ENCODE measurements at places on chromosomes 1 and 21.

- DNase-seq, result no peak
Measured at GRCh38 chr1:11610629-11611180, 43.5 kb downstream of the FBXO2 start.

DNA sequence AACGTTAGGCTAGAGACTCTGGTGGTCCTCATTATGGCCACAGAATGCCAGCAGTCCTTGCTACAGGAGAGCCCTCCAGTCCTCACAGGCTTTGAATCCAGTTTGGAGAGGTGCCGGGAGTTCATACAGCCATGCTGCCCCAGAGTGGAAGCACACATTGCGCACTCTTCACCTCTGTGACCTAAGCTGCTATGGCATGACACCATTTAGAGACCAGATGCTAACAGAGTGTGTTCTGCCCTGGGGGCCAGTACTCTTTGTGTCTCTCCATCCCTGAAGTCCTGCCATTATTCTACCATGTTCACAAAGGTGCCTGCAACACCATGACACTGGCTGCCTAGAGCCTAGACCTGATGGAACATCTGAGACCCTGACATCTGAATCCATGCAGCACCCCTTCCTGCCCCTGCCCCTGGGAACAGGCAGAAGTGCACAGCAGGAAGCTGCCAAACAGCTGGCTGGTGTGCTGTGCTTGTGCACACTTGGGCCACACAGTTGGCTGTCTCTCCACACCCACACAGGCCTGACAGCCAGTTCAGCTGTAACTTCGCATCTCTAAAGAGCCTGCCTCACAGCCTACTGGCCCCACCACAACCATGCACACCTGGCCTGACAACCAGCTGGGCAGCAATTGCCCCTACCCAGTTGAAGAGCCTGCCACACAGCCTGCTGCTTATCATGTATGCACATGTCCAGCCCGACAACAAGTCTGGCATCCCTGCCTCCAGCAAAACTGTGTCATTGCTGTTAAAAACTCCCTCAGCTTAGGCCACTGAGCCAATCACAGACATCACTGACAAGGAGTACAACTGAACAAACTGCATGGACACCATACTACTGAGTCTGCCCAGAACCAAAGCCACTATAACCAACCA lies 49.1 kb downstream of the MCOLN2 start:
- DNase-seq, result no peak

DNA sequence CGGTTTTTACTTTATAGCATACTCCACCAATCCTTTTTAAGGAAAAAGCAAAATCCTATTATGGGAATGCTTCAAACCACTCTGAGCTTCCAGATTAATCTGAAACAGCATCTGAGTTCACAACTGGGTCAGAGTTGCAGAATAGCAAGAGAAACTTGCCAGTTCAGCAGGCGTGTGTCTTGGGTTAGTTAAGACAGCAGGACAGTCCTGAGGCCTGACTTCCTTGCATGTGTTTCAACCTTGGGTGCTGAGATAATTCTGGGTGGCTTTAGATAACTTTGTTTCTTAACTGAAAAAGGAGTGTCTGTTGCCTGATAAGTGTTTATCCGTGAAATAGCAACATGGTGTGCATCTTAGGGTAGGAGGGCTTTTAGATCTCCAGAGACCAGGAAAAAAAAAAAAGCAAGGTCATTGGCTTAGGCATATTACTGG lies 169.2 kb downstream of the DHRS3 start:
- no peak for DNase-seq

DNA sequence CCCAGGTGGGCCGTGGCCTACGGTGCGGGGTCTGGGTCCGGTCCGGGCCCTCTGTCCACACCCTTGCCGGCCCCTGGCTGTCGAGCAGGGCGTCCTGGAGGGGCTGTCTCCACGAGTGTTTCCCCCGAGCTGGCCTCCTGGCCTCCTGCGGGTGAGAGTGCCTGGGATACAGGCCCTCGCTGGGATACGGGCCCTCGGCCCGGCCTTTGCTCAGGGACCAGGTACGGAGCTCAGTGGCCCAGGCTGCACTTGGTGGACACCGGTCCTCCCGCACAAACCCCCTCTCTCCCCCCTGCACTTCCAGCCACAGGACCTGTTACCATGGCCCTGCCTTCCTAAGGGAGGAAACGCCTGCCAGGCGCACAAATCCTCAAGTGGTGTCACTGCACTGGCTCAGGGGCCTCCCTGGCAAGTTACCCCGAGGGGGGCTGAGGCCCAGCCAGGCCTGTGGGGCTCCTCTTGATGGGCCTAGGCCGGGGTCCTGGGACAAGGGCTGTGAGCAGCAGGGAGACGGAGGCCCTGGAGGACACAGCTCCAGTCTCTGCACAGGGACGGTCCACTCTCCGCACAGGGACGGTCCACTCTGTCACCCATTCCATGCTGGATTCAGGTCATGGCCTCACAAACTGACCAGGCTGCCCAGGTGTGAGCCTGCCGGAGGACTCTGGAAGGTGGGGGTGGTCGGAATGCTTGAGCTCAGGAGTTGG lies 18.2 kb upstream of the RNF223 start:
- DNase-seq, result no peak

DNA sequence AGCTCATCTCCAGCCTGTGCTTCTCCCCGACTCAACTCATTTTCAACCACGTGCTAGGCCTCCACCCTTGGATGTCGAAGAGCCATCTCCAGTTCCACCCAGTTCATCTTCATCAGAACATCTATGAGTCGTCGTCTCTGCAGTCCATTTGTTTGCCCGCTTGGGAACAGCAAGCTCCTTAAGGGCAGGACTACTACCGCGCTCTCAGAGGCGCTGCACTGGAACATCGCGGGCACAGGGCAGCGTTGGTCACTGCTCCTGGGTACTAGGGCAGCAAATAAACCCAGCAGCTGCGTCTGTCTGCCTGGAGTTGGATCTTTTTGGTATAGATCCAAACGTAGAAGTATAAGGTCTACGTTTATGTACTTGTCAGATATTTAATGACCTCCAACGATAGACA lies 478 bp upstream of the PRDM2 start:
- no peak for DNase-seq

- no peak for DNase-seq
Measured at GRCh38 chr1:149945206-149945605, 8.5 kb upstream of the MTMR11 start.

DNA sequence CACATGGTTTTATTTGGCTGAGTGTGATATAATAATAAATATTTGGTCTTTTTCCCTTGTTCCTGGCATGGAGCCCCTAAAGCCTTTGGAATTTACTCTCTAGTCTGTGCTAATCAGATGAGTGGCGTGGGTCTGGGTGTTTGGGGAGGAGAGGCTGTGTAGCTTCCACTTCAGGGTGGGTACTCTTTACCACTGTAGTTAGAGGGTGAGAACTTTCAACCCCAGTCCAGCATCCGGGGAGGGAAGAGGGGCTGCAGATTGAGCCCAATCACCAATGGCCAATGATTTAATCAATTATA lies 20.0 kb downstream of the USP25 start:
- DNase-seq, result no peak

DNA sequence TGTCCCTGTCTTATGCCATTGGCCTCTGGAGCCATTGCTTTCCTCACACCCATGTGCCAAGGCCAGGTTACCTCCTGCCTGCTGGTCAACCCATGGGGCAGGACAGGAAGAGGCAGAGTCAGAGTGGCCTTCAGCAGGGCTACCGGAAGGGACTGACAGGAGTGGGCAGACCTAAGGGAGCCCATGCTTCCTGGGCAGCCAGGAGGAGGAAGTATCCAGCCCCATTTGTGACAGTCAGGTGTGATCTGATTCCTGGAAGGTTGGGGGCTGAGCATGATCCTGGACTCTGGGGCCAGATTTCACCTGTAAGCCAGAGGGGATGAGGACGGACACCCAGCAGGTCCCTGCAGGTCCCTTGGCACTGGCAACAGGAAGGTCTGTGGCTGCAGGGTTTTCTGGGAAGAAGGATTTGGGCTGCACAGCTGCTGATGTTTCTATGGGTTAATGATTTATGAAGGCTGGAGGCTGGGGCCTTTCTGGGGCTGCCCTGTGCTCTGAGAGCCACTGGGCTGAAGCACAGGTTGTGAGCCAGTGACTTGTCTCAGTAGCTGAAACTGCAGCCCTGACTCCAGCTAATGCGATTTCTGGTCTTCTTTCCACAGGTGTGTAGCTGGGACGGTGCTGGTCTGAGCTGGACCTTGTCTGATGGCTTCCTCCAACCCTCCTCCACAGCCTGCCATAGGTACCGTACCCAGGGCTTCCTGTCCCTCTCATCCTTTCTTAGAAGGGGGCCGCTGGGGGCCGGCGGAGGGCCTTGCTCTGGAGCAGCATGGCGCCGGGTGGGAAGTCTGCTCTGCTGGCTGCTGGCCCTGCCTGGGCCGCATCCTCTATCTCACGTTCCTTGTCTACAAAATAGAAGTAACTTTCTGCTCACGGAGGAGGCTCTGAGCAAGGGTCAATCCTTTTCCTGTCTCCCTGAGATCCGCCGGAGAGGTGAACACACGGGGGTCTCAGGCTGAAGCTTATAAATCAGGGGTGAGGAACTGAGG lies 40.7 kb downstream of the ARHGEF10L start:
- DNase-seq, result no peak

GRCh38 chr1:116256875-116257274 lies 116.2 kb upstream of the ATP1A1 start:
- no peak for DNase-seq

- no peak for DNase-seq
Measured at GRCh38 chr1:48793863-48794262, 17.2 kb upstream of the BEND5 start.

DNA sequence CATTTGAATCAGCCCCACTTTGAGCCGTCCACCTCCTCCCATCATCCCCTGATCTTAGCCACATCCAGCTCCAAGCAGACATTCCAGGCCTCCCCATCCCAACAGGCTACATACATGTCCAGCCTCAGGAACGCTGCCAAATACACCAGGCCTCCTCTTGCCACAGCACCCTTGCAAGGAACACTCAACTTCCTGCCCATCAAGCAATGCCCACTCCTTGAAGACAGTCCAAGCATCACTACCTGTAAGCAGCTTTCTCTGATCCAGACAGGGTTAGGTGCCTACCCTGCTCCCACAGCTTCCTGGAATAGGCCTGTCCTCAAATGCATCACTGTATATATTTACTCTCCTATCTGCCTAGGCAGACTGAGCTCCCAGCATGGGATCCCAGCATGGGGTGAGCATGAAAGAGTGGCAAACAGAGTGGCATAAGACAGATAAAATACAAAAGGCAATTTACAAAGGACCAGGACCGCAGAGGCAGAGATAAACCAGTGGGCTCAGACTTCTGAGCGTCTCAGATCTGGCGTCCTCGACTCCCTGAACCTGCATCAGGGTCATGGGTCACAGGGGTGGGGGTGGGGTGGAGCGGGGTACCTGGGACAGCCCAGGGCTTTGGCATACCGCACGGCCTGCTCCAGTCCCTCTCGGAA lies 816 bp downstream of the HYI start:
- no peak for DNase-seq
